Central memory CD4-positive, alpha-beta T cell (primary cell): ENCODE measurements at places on chromosomes 6 and 20.

DNA sequence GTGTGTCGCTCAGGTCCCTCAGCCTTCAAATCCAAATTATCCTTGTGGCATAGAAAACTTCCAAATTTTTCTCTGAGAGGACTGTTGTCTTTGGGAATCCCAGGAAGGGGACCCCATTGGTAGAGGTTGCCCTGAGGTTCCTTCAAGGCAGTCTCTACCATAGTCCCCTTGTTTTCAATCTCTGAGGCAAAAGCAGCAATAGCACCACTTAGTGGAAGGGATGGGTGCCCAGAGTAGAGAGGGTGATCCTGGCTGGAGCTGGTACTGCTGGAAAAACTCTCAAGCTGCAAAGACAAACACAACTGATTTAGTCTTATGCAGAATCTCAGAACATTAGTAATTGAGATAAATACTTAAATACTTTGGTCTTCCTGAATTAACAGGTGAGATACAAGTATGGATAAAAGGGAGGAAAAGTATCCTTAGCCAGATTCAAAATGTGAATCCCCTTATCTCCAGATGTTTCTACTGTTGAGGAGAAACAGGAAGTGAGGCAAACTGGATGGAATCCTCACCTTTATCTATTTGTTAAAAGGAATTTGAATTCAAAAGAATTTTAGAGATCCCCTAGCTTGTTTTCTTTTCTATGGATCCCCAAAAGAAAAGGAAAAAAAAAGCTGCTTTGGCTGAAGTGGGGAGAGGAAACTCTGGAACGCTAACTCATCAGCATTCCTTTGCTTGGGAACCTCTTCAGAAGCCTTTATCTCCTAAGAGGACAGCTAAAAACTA is 13.4 kb downstream of the ZNF318 start:
- DNase-seq, result no peak

GRCh38 chr20:47998736-47999135 is 213.5 kb upstream of the SULF2 start:
- no peak for DNase-seq

- DNase-seq, result no peak
Measured at GRCh38 chr6:54801669-54802068, 44.9 kb upstream of the FAM83B start.

- DNase-seq, result no peak
Measured at GRCh38 chr6:136525586-136526195, 24.5 kb downstream of the MAP7 start.

- DNase-seq, result no peak
Measured at GRCh38 chr6:122576888-122577287, 33.3 kb upstream of the PKIB start.

DNA sequence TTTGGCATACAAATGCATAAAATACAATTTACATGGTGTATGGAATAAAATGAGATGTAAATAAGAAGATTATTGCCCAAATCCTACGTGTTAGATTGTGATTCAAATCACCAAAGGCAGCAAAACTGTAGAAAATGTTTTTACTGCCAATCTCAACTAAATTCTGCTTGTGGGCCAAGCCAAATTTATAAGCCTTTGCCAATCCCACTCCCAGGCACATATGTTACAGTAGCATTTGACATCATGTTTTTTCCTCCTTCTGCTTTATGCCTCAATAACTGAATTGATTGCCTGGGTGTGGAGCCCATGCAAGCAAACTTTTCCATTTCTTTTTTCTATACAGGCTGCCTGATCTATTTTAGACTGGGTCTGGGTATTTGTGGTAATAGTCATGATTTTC is 36.3 kb upstream of the LRRC1 start:
- DNase-seq, result no peak

DNA sequence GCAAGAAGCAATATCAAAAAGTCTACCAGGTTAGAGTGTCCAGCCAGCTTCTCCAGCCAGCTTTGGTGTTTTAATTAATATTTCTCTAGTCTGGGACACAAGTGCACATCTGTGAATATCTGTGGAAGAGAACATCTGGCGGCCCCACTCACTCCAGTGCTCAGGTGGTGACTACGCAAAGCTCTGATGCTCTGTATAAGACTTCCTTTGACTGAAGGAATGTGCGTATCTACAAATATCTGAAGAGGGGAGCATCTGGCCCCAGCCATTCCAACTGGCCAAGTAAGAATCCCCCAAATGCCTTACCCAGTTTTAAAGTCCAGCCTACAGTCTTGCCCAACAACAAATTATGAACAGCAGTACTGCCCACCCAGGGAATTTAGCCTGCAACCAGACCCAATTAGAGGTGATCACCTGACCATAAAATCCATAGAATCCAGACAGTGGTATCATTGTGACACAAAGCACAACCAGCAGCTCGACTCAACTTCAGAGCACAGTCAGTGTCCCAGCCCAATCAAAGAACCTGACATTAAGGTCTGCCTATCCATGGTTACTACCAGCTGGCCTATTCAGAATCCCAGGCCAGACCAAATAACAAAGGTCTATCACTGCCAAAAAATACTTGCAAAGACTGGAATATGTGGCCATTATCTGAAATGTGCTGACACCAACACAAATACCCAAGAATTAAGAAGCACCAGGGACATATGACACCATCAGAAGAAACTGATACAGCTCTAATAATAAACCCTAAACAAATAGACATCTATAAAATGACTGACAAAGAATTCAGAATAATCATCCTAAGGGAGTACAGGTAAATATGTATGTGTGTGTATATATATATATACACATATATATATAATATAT is 76.1 kb upstream of the MANEA start:
- no peak for DNase-seq

DNA sequence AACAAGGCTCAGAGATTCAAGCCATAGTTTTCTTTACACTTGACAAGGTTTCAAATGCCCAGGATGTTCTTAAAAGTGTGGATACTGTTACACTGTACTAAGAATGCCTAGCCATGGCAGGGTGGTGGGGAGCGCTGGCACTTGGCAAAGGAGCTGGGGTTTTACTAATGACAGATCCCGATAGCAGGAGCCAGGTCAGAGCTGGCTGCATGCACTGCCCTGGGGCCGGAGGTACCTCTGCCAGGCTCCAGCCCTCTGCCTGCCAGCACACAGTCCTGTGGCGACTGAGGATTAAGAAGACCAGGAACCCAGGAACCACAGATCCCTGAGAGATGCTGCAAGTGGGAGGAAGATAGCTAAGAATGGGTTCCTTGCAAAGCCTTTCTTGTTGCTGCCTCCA is 260.3 kb downstream of the ALDH8A1 start:
- no peak for DNase-seq

- DNase-seq, result no peak
Measured at GRCh38 chr20:10673176-10673841, 490 bp downstream of the JAG1 start.

DNA sequence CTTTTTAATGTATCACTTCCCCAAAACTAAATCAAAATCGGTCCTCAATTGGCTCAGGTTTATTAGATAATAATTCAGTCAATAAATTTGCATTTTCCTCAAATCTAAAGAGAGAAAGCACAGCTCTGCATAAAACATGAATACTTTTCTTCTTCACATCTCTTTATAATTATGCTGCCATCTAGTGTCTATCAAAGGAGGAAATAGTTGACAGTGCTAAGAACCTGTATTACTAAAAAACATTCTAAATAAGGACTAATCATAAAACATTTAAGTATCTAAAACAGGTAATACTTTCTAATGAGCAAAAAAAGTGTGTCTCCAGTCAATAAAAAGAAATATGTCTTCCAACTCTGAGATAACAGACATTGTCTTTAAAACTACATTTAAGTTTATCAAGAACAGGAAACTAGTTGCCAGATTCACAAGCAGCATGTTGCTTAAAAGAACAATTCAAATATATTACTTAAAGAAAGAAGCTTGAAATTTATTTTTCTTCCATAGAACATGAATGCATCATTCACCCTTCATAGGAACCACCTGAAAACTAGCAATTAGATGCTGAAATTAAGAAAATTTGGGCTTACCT is 56.5 kb upstream of the DST start:
- DNase-seq, result no peak

- no peak for DNase-seq
Measured at GRCh38 chr6:1862411-1862810, 252.7 kb downstream of the FOXC1 start.

DNA sequence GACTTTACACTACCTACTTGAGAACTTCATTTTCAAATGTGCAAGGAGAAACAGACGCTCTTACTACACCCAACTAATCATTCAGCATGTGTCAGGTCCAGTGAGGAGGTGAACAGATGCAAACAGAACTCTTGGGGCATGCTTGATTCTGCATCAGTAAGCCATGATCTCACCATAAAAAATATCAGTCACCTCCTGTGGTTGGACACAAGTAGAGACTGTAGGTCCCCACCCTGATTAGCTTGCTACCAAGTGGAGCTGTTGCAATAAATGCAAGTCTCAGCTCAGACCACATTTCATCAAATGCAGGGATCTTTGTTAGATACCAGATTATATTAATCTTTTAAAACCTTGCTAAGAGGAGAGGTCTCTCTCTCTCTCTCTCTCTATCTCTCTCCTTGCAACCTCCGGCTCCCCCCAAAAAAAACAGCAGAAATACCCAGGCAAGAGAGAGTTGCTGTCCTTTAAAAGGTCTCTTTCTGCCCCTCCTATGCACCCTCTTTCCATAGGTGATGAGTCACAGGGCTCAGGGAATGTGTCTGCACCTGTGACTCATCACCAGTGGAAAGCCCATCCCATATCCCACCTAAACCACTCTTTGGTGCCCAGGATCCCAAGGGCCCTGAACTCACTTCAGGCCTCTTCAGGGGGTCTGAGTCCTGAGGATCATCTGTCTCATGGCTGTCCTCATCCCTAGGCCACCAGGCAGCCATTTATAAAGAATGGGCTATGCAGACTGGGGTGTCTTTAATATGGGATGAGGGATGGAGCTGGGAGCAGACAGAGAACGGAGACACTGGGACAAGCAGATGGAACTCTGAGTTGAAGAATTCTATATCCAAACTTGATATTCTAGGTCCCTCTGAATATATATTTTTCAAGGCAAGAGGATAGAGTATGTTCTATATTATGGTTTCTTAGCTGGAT is 154.5 kb downstream of the QRSL1 start:
- DNase-seq, result no peak

- no peak for DNase-seq
Measured at GRCh38 chr6:111754423-111754822, 118.8 kb downstream of the FYN start.

DNA sequence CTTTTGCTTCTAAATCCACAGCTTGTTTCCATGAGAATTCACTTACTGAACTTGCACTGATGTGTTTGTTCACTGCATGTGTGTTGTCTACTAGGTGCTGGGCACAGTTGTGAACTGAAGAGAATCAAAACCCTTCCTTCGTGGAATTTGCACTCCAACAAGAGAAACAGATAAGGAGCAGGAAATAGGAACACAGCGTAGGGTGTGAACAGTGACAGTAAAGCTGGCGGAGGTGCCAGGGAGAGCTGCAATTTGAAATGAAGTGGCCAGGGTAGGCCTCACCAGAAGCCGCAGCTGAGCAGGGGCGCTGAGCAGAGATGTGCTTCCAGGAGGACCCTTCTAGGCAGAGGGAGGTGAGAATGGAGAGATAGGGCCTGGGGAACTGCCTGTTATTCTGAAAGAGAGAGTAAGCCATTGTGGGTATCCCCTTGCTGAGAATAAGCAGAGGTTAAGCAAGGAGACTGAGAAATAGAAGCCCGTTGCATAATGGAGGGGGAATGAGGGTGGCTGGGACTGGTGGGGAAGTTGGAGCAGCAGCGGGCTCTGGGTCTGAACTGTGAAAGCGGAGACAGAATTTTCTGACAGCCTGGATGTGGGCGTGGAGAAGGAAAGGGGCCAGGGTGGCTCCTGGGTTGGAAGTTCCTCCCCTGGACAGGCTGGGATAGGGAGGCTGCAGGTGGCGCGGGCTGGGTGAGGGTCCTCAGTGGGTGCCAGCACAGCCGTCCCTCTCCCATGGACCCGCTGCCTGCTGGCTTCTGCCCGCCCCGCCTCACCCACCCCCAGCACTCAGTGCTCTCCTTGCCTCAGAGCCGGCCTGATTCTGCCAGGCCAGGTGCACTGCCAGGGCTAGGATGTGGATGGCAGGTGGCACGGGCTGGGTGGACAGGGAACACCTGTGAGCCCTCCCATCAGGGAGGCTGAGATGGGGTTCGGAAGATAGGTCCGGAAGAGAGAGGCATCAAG is 114.7 kb upstream of the AFDN start:
- no peak for DNase-seq

- DNase-seq, result peak; percentile 35
Measured at GRCh38 chr6:73854998-73855718, 159.2 kb downstream of the CD109 start.

- no peak for DNase-seq
Measured at GRCh38 chr6:157047951-157048350, 270.8 kb downstream of the ARID1B start.

DNA sequence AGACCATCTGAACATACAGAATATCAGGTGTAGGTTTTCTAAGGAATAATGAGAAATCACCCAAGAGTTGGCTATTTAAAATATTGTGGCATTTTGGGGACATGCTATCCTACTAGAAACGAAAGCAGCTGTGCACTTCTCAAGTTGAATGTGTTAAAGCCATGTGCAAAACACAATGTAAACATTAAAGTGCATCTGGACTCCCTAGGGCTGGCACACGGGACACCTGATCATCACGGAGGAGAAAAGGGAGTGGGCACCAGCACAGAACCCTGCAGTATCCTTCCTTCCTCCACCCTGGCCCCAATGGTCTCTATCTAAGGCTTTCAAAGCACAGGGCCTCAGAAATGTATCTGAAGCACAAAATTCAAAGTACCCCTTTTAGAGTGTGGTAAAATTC is 94.3 kb downstream of the INSM1 start:
- DNase-seq, result no peak

DNA sequence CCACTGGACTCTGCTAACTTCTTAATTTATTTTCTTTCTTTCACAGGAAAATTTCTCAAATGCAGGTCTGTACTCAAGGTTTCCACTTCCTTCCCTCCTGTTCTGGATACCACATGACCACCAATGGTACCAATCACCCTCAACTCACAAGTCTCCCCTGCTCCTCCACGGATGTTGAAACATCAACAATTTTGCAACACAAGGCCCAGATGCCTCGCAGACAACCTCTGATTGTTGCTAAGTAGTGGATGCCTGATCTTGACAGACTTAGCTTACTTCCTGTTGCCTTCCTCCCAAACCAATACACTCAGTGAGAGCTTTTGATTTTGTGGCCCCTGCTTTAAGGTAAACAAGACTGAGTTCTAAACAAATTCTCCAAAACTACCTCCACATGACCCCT is 146.6 kb downstream of the FRK start:
- no peak for DNase-seq

DNA sequence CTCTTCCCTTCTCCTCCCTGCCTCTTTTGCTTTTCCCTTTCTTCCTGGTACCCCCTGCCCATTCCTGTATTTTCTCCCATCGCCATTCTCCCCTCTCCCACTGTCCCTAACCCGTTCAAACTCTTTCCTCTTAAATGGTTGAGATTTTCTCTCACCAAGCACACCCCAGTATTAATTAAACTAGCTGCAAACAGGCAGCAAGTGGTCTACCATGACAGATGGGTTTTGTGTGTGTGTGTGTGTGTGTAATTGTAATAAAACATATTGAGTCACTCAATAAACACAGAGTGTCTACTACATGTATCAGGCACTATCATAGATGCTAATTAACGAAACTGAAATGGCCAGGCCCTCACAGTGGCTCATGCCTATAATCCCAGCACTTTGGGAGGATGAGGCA is 6.7 kb downstream of the RAET1E start:
- no peak for DNase-seq

- no peak for DNase-seq
Measured at GRCh38 chr20:50625986-50626677, 65.2 kb downstream of the RIPOR3 start.
